ENCODE measurements at places on chromosomes 12 and 14.

GRCh38 chr12:24993793-24994192, 44.9 kb upstream of the BCAT1 start:
- no peak for DNase-seq

DNA sequence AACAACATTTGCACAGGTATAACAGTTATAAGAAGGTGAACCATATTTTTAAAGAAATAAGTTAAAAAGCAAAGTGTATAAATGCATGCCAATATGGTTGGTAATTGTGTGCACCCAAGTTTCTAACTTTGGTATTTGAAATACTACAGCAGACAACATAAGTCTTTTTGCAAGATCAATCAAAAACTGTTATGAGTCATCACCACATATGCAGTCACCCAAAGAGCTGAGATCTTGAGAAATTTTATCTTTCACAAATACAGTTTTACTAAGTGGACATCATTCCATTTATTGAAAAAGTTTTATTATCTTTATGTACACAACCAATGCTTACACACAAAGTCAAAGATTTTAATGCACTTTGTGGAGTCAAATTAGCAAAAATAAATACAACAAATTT, 7.0 kb upstream of the ACSS3 start:
- no peak for DNase-seq

GRCh38 chr14:105123981-105124765, 44.4 kb downstream of the JAG2 start:
- DNase-seq = no peak

GRCh38 chr12:3896356-3896755, 23.2 kb upstream of the PARP11 start:
- no peak for DNase-seq

DNA sequence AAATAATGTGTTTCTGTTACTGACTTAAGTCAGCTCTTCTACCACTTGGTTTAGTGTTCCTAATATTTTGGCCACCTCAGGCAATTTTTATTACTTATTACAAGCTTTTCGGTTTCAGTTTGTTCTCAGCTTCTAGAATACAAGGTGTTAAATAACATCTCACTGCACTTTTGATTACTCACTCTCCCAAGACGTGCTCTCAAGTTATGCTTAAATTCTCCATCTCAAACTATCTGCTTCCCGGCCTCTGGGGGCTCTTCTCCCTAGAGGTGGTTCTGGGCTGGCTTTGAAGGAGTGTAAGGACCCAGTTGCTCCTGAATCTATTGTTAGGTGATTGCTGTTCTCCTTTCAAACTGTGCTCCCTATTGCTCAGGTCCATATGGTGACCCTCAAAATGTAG, 193.9 kb upstream of the DDHD1 start:
- DNase-seq = no peak

GRCh38 chr12:50050410-50051098, 6.8 kb upstream of the ASIC1 start:
- DNase-seq = no peak

DNA sequence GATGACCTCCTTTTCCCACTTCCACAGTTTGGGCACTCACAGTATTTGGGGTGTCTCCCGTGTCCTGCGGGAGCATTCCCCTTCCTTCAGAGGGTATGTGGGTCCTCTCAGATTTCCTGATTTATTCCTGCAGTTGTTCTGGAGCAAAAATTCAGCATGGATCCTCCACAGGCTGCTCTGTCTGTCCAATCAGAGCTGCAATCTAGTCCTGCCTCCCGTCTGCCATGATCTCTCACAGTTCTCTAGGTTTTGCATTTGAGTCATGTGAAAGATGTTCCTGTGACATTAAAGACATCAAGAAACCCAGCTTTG, 435.9 kb downstream of the TMTC2 start:
- no peak for DNase-seq

DNA sequence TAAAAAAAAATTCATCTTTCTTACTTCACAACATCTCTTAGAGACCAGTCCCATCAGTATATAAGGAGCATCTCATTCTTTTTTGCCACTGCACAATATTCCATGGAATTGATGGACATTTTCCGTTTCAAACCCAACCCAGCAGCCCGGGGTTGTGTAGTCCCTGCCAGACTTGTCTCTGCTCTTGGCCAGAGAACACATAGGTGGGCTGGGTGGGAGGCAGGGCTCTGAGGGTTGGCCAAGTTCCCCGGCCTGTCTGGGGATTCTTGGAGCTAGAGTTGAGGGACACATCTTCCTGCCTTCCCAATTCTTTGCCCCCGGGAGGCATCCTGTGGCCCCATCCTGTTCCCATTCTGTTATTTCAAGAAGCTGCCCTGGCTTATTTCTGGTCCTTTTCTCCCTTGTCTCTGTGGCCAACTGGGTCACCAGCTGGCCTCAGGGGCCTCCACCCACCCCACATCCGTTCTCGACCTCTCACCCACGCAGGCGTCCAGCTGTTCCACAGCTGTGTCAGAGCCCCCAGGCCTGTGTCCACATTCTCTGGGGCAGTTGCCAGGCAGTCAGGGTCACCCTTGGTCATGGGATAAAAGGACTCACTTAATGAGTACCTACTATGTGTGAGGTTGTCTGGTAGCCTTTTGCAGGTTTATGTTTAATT, 52.0 kb upstream of the CCDC63 start:
- DNase-seq = no peak

DNA sequence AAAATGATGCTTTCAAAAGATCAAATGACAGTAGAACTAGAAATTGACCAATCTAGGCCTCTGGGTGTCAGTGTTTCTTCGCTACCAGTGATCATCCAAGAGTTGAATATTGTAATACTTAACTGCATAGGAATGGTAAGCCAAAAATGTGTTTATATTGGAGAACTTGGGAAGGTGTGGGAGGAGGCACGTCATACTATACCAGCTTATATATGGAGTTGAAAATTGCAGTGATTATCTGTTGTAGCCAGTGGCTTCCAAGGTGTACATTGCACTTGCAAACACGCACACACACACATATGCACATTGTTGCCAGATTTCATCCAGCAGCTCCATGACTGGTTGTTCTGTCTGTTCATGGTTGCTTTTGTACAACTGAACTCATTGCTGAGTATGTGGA, 36.1 kb downstream of the EID3 start:
- no peak for DNase-seq

DNA sequence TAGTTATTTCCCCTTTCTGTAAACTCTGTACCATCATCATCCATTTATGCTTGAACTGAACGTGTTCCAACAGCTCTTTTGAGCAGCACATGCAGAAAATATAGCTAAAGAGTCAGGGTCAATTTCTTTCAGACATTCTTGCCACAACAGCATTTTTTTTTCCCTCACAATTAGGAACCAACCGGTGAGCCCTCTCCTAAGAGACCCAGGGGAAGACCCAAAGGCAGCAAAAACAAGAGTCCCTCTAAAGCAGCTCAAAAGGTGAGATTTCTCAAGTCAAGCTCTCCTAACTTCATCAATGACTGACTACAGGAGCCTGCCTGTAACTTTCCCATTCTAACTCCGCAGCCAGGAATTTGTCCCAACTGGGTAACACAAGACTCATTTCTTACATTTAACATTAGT, 3.5 kb downstream of the HMGA2 start:
- DNase-seq = no peak

- DNase-seq = no peak
Observed at GRCh38 chr12:39989501-39989900, 116.4 kb downstream of the SLC2A13 start.

- no peak for DNase-seq
Observed at GRCh38 chr12:109115404-109115757, 1.0 kb upstream of the ACACB start.

GRCh38 chr14:23578560-23579310, at the start of gene JPH4:
TSS of gene JPH4 (minus strand) at chr14:23578790. CDS start at chr14:23577453, 1,337 bp downstream.
- no peak for DNase-seq

- DNase-seq = no peak
Observed at GRCh38 chr14:52266782-52267181, 716 bp upstream of the PTGDR start.

DNA sequence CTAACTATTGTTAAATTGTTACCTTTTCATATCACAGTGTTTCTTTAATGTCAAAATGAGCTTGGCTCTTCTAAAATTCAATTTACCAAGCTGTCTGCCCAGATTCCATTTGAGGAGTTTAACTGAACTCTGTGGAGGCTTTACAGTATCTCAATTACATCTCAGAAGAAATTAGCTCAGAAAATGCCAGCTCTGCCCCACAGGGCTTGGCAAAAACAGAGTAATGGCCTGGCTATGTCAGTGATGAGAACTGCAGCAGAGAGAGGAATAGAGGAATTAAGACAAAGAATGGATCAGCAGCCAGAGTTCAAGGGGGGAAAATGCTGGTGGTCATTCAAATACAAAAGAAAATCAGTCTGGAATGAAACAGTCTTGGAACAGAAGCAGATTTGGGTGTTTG, 15.8 kb upstream of the TMTC1 start:
- no peak for DNase-seq

GRCh38 chr14:69321601-69322330, 61.8 kb downstream of the GALNT16 start:
- DNase-seq = no peak

DNA sequence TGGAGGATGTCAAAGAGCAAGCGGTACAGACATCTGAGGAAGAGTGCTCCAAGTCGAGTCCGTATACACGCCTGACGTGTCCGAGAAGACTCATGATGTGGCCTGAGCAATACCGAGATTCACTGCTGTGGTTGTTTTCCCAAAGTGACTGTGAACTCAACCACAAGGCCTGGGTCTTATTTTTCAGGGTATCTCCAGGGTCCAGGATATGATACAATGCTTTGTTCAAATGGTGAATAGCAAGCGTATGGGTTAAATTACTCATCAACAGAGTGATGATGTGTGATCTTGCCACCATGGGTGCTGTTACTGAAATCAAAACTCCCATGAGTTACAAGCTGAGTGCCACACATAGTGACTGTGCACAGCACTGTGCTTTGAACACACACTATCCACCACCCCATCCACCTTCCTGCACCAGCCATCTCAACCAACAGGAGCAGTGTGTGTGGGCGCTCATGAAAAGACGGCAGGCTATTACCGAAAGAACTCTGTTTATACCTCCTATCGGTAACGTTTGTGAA, 109.6 kb downstream of the BCAT1 start:
- DNase-seq = peak; percentile 55

GRCh38 chr12:50947933-50948626, 4.3 kb upstream of the HIGD1C start:
- DNase-seq = no peak

GRCh38 chr14:77830692-77831091, 30.8 kb downstream of the ADCK1 start:
- no peak for DNase-seq

- DNase-seq = no peak
Observed at GRCh38 chr12:111469401-111469800, 63.7 kb downstream of the SH2B3 start.

GRCh38 chr14:58713677-58714076, 75.9 kb downstream of the DACT1 start:
- no peak for DNase-seq

GRCh38 chr14:68513838-68514607, 278.8 kb downstream of the ZFP36L1 start:
- no peak for DNase-seq

DNA sequence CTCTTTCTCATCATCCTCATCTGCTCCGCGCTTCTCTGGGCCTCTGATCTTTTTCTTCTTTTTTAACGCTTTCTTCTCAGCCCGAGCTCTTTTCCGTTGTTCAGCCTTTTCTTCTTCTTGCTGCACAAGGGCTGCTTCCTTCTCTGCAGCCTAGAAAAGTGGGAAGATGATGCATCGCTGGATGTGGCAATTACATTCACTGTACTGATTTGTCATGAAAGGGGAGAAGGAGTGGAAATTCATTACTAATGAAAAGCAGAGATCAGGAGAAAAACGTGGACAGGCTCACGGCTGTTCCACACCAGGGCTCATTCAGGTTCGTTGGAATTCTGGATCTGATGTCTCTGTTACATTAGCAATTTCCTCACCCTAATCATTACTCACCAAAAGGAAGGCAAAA, 15.1 kb downstream of the FICD start:
- no peak for DNase-seq

- DNase-seq = no peak
Observed at GRCh38 chr14:96576937-96577336, 74.8 kb downstream of the PAPOLA start.

DNA sequence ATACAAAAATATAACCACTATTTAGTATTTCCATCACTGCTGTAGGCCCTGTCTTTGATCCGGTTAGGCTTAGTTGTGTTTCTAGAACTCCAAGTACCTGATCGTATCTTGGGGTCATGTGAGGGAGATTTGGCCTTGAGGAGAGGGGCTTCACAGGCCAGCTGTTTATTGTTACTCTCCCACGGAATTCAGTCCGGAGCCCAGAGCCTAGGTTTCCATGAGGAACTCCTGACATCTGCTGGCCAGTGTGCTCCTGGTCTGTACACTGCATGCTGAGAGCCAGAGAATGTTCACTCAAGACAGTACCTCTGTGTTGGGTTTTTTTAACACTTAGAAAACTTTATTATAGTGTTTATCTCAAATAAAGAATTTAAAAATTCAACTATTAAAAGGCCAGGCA, 341.0 kb upstream of the TMEM132C start:
- DNase-seq = no peak

DNA sequence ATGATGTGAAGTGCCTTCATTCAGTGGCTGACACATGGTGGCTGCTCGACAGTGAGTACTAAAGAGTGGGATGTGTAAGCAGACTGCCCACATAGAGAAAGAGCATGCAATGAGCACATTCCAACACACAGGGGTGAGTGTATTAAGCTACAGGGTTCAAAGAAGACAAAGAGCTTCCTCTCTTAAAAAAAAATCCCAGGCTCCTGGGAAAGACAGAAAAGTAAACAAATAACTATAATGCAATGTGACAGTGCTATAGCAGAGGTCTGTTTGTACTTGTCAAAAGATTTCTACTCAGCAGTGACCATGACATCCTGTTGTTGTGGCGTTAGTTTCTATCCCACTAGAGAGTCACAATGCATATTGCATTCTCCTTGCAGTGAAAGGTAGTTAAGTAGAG, 12.4 kb upstream of the PCNX1 start:
- DNase-seq = no peak

DNA sequence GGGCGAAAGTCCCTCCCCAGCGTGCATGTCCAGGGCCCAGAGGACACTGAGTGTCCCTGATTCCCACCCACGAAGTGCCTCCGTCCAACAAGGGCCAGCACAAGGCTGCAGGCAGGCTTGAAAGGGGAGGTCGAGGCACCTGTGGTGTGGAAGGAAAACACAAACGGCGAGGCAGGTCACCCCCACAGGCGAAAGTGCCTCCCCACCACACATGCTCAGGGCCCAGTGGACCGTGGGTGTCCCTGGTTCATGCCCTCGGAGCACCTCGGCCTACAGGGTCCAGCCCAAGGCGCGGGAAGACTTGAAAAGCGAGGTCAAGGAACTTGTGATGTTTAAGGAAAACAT, 370.4 kb downstream of the ALG10 start:
- no peak for DNase-seq

DNA sequence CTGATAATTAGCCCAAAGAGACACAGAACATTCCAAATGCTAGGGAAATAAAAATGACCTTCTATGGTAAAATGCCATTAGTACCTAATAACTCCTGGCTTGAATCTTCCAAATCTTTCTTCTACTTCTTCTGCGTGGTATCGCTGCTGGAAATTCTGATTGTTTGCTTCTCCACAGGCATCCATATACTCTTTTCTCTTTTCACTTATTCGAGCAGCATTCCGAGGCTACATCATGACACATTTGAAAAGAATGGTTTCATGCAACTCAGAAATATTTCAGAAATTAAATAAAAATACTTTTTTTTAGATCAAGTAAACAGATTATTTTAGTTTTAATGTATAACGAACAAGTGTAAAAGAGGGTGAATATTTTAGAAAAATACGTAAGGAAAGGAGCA, 18.9 kb downstream of the ZCCHC8 start:
- no peak for DNase-seq
